HL-60 (cell line): ENCODE measurements at places on chromosomes 3 and 15.

GRCh38 chr3:21487520-21487919 lies 263.5 kb downstream of the ZNF385D start:
- DNase-seq, result no peak

DNA sequence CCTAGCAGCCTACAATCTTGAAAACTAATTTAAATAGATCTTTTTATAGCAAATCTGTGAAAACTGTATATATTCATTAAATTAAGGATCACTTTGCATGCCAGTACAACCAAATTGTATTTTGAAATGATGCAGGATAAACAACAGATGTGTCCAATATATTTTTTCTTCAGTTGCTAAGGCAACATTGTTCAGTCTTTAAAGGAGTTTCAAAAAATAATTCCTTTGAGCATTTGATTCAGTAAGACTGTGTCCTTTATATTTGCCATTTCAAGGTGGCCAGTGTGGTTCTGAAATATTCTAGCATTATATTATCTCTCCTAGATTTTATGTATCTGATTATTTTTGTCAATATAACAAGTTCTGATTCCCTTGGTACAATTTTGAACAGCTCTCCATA lies 254.7 kb downstream of the PLOD2 start:
- DNase-seq, result no peak

DNA sequence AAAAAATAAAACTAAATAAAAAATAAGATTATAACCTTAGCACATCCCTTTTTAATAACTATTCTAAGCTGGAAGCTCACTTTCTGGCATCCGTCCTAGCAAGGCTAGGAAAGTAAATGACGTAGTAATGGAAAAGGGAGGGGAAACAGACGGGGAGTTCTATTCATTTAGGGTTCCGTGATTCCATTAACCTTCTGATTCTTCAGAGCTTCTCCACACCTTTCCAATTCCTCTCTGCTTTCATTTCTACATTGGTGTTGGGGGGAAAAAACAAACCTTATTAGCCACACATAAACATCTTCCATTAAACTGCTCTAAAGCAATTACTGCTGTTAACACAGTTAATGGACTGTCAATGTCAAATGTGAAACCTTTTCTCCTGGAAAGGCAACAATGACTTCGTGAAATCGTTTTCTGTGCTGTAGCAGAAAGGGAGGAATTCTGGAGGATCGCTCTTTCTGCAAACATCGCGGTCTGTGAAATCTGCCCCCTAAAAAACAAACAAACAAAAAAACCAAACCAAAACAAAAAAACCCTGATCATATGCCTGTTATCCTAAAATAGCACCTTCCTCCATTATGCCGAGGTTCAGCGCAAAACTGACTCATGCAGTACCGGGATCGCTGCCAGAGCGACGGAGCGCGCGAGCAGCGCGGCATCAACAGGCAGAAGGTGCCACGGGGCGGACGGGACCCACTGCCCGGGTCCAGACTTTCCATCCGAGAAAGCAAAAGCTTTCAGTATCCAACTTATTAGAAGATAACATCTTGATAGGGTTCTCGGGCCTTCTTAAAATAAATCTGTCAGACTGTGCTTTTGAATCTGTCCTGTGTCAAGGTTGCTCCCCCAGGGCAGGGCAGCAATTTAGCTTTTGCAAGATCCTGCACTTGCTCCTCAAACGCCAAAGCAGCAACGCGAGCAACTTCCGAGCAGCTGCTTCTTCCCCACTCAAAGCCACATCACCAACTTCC lies 156.2 kb downstream of the FGF12 start:
- no peak for DNase-seq

- no peak for DNase-seq
Observed at GRCh38 chr15:69812861-69813261, 284.9 kb downstream of the TLE3 start.

DNA sequence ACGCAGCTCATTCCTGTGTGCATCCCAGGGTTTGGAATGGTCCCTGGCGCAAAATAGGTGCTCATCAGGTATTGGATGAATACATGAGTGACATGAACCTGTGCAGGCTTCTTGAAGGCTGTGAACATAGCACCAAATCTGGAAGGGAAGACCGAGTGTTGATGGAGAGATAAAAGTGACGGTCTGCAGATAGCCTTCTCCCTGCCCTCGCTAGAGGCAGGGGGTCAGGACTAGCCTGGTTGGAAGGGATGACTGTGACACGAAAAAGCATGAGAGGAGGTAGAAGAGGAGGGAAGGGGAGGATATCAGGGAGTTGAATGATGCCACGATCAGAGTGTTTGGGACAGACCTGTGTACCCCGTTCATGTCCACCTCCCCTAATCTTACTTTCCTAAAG lies 267.1 kb downstream of the XXYLT1 start:
- DNase-seq, result no peak

GRCh38 chr3:101495552-101495951 lies 17.5 kb downstream of the SENP7 start:
- no peak for DNase-seq
